ENCODE measurements at places on chromosomes 5 and 9. TPM values are rescaled to one million over a fixed set of nuclear protein-coding genes. Genes with fewer than 3 reads are reported as not detected.

SPATA31E1 gene
- total RNA-seq = not detected

PCDHGB6 gene
- 6.1 TPM for total RNA-seq

IL4 gene
- not detected for total RNA-seq

GRM6 gene
- under 0.01 TPM for total RNA-seq

SPINK4 gene
- not detected for total RNA-seq

IFNA2 gene
- not detected for total RNA-seq

PTAR1 gene
- total RNA-seq = 84.5 TPM

CAPSL gene
- total RNA-seq = 1.1 TPM

ENDOG gene
- total RNA-seq = 20.8 TPM

KLHL3 gene
- 0.73 TPM for total RNA-seq

WNK2 gene
- not detected for total RNA-seq

SOHLH1 gene
- not detected for total RNA-seq

SIT1 gene
- not detected for total RNA-seq

PCDHB3 gene
- 1.2 TPM for total RNA-seq

FOXD4L6 gene
- total RNA-seq = not detected

CBY3 gene
- not detected for total RNA-seq

PPIC gene
- 29.6 TPM for total RNA-seq

MSANTD3 gene
- 55.0 TPM for total RNA-seq

FIBCD1 gene
- 5.6 TPM for total RNA-seq

MAP1B gene
- 226 TPM for total RNA-seq

HK3 gene
- total RNA-seq = not detected

CDO1 gene
- total RNA-seq = 3.6 TPM

CDKN2A gene
- total RNA-seq = 17.2 TPM

RASA1 gene
- total RNA-seq = 45.7 TPM

SLC25A48 gene
- total RNA-seq = not detected

COL15A1 gene
- total RNA-seq = 29.7 TPM

PCDHA4 gene
- 1.1 TPM for total RNA-seq

TMEM174 gene
- total RNA-seq = not detected

OR1J2 gene
- 0.24 TPM for total RNA-seq
